H7 (cell line): ENCODE measurements at places on chromosomes 6 and 20.

- no peak for DNase-seq
Measured at GRCh38 chr20:1373614-1374013, 19.2 kb downstream of the FKBP1A start.

DNA sequence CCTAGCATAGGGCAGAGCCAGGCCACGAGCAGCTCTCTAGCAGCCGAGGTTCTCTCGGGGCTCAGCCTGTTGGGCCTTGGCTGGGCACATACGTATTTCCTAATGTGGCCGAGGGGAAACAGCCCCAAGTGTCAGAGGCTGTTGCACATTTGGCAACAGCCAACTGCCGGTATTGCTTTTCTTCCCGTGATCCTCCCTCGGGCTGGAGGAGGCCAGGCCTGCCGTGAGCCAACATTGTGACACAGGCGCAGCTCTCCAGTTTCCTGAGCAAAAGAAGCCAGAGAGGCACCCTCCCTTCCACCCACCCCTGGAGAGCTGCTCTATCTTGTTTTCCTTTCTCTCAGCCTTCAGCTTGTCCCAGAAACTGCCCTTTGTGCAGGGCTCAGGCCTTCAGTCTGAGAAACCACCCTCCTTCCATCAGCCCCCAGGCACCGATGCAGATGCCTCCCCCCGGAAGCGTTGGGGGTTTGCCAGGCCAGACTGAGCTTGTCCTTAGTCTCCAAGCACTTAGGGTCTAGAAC, 5.1 kb upstream of the BPI start:
- DNase-seq = no peak

- DNase-seq = no peak
Measured at GRCh38 chr20:38581013-38581412, at the start of gene ADIG. Gene ADIG, plus strand, starts transcription at chr20:38581197. Its CDS starts 54 bp downstream, at chr20:38581251.

- no peak for DNase-seq
Measured at GRCh38 chr6:46940433-46941226, 18.9 kb upstream of the ADGRF5 start.

DNA sequence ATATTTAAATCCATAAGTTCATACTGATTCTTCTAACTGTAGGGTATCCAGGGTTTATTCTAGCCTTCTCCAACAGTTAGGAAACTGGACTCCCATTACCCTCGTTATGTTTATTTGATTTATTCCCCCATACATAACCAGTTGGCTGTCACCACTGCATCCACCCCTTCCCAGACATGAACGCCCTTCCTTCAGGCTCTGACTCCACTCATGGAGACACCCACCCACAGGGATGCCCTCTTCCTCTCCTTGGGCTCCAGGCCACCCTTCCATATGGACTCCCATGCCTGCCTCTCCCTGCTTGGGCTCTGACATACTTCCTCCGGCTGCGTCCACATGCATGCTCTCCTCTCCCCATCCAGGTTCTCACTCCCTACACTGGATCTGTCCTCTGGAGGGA, 124.0 kb downstream of the FIG4 start:
- DNase-seq = no peak

- no peak for DNase-seq
Measured at GRCh38 chr20:51122931-51123658, 100.2 kb upstream of the KCNG1 start.

DNA sequence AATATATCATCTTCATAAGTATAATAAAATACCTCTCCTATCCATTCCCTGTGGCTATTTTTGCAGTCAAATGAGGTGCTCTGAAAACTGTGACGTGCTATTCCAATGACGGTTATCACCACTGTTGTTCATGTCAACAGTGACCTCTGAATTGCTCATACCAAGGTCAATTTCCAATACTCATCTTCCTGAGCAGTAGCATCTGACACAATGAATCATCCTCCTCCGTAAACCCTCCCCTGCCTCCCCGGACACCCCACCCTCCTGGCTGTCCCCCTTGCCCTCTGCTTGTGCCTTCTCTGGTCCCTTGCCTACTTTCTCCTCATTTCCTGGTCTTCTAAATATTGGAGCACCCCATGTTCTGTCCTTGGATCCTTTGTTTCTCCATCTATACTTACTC, 77.7 kb upstream of the SLC22A23 start:
- DNase-seq = no peak

- DNase-seq = no peak
Measured at GRCh38 chr6:159701413-159701999, 8.5 kb upstream of the SOD2 start.
